ENCODE measurements at places on chromosomes 4 and X. TPM values are rescaled to one million over a fixed set of nuclear protein-coding genes. Genes with fewer than 3 reads are reported as not detected.
A peak's percentile ranks its signal among the peaks of the same experiment; 100 is the strongest.

- no peak for DNase-seq
Measured at GRCh38 chr4:184968784-184969201, 49.5 kb upstream of the HELT start.

- DNase-seq, result no peak
Measured at GRCh38 chr4:788636-789297, 37.2 kb downstream of the CPLX1 start.

GRCh38 chr4:80448056-80448455 lies 112.5 kb downstream of the CFAP299 start:
- DNase-seq, result no peak

GRCh38 chr4:53963781-53964180 lies 100.6 kb downstream of the CHIC2 start:
- DNase-seq, result no peak

GRCh38 chr4:176309772-176310171 lies 10.0 kb upstream of the SPCS3 start:
- DNase-seq, result no peak

DNA sequence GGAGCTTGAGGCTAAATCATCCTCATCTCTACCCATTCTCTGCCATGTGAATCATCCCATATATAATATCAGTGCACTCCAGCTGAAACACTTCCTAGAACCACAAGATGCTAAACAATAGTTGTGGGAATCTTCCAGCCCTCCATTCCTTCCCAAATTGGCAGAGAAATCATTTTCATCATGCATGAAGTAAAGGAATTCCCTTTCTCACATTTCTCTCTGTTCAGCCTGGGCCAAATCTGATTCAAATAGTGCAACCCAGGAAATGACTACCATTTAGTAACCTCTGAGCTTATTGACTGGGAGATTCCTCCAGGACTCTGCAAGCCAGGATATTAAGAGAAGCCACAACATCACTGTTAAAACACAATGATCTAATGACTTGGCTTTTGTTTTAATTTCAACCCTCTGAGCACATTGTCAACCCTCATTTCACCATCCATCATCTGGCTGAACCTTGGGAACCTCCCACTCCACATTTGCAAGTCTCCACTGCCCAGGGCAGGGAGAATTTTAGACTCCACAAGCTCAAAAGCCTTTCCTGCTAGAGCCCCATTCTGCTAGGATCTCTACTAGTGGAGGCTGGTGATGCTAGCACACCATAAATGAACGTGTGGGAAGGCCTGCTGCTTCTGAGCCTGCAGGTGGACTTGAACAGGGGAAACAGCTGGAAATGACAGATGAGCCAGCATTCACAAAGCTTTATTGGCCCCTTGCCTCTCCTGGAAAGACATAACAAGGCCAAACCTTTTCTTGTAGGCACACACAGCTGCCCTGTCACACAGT lies 133.9 kb downstream of the TET2 start:
- no peak for DNase-seq

- peak; percentile 76 for DNase-seq
Measured at GRCh38 chr4:98658287-98659105, at the start of gene TSPAN5. TSPAN5 (minus strand) TSS chr4:98658611.

DNA sequence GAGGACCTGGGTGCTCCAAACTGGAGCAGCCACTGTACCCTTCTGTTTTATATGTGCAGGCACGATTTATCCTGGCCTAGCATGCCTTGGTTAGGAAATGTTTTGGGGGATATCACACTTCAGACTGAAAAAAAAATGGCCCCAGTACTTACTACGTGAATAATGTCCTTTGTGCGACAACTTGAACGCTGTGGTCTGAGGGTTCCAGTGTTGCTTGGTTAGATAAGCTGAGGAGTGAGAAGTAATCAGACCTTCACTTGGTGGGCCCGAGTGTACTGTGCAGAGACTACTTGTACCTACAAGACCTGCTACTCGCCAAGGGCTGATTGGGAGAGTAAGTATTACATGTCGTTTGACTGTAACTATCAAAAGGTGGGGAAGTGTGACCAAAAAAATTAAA lies 678 bp downstream of the DNAAF6 start:
- no peak for DNase-seq

GRCh38 chr4:24382381-24382780 lies 202.0 kb downstream of the DHX15 start:
- no peak for DNase-seq

DNA sequence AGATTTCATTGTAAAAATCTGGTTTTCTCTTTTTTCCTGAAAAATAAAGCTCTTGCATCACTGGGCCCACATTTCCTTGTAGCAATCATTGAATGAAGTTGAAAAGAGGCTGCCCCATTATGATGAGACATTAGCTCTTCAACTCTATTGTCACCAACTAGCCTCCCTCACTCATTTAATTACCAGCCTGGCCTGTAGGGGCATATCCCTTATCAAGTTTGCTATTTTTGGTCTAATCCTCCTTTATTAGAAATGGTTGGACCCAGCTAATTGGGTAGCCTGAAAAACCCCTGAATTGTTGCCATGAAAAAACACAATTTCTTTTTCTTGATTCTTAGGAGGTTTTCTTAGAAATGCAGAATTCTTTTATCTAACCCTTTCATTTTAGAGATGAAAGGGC lies 164.6 kb upstream of the CASK start:
- DNase-seq, result no peak

- DNase-seq, result no peak
Measured at GRCh38 chrX:150456466-150456865, 93.3 kb downstream of the MAMLD1 start.

DNA sequence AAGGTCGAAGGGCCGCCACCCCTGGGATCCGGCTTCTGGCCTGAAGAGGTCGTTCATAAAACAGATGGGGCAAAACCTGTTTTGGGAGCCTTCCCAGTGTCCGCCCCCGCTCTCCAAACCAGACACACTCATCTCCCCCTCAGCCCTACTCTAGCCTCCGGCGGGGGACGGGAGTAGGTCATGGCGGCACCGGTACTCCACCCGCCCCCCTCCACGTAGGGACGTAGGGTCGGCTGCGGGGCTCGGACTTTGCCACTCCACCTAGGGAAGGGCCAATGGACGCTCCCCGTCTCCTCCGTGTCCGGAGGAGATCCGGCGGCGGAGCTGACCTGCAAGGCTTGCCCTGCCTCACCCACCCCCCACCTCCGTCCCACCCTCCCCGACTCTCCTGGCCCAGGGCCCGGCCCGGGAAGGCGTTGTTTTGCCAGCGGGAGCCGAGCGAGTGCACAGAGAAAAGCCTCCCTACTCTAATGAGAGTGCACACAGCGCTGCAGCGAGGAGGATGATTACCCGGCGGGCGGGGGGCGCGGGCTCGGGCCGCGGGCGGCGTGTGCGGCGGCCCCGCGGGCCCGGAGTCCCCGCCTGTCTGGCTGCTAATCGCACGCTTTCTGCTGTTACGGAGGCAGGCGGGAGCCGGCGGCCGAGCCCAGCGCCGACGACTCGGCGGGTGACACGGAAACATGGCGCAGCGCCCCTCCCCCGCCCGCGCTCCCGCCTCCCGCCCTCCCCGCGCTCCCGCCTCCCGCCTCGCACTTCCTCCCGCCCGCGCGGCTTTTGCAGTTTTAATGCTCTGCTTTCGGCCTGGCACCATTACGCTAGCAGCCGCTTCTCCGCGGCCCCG lies 8.3 kb upstream of the BCOR start:
- DNase-seq, result peak; percentile 60

Gene TASL
- total RNA-seq, result 4.3 TPM

Gene STOX2
- not detected for total RNA-seq

Gene ADGRG2
- total RNA-seq, result not detected

Gene FAM9C
- not detected for total RNA-seq

Gene GLRA3
- total RNA-seq, result not detected

Gene MAGEC3
- not detected for total RNA-seq

Gene NAP1L2
- total RNA-seq, result 1.6 TPM

Data from activated naive CD4-positive, alpha-beta T cell treated with anti-CD3 and anti-CD28 coated beads, Interleukin-2, amount 50 U/mL, for 72 hours (primary cell).